Neuronal stem cell (in vitro differentiated cells): ENCODE measurements at places on chromosomes 6 and 20.

DNA sequence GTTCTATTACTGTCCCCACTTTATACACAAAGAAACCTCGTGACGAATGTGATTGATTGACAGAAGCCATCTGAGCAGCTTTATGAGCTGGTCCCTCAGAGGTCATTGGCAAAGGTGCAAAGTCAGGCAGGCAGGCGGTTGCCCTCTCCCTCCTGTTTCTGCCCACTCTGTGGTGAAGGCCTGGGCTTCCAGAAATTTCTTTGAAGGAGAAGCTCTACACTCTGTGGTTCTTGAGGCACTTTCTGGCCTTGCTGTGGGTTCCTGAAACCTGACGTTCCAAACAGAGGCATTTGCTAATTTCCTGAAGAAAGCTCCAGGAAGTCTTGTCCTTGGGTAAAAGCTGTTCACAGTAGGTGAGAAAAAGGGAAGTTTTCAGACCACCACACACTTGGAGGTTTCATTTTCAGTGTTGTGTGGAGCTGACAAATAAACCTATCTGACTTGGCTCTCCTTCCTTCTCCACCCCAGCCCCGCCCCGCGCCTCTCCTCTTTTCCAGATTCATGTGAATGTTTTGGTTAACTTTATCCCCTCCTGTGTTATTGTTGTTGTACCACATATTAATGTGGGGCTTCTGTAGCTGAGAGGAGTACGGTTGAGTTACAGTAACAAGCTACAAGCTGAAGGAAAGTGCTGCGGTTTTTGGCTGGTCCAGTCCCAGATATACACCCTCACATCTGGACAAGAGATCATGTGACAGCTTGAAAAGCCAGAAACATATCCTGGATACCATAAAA lies 274.1 kb downstream of the CLIC5 start:
- no peak overlapping the region for H3K4me3 ChIP-seq
- H3K36me3 ChIP-seq: no peaks in the 10 kb centered on the region
- no peak for DNase-seq
- H3K4me1 ChIP-seq: no peaks in the 10 kb centered on the region

- no peak overlapping the region for H3K4me3 ChIP-seq
- H3K27me3 ChIP-seq: no peaks in the 10 kb centered on the region
- no peaks in the 10 kb centered on the region for H3K36me3 ChIP-seq
- DNase-seq: no peak
- no peaks in the 10 kb centered on the region for H3K4me1 ChIP-seq
These were observed 24.5 kb upstream of the ABCC10 start for GRCh38 chr6:43402820-43403219.

- no peaks in the 10 kb centered on the region for H3K36me3 ChIP-seq
- peaks cover 3% of the 10 kb centered on the region for H3K4me1 ChIP-seq
- no peaks in the 10 kb centered on the region for H3K27me3 ChIP-seq
- H3K4me3 ChIP-seq: no peak overlapping the region
- no peak for DNase-seq
These were observed 213.9 kb upstream of the SSTR4 start for GRCh38 chr20:22821081-22821727.

GRCh38 chr20:8434326-8434876 lies 302.3 kb downstream of the PLCB1 start:
- no peak for DNase-seq
- H3K27ac ChIP-seq: no peak overlapping the region
- no peak overlapping the region for H3K4me3 ChIP-seq
- H3K36me3 ChIP-seq: no peaks in the 10 kb centered on the region
- peaks cover 5% of the 10 kb centered on the region for H3K4me1 ChIP-seq

DNA sequence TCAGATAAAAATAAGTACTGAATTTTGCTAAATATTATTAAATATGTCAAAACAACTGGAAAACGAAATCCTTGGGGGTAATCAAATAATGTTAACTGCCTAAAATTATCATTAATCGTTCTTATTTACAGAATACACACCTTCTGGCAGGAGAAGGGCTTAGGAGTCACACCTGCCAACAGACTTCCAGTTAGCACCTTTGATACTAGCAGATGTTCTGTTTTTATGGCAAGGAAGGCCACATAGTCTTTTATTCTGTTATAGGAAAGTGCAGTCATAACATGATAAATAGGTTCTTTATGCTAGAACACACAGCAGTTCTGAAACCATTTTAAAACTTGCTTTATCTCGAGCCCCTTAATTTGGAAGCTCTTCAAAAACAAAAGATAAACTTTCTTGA lies 464.1 kb downstream of the UTRN start:
- H3K27me3 ChIP-seq: no peaks in the 10 kb centered on the region
- H3K36me3 ChIP-seq: peaks cover 35% of the 10 kb centered on the region
- DNase-seq: no peak
- no peak overlapping the region for H3K4me3 ChIP-seq

DNA sequence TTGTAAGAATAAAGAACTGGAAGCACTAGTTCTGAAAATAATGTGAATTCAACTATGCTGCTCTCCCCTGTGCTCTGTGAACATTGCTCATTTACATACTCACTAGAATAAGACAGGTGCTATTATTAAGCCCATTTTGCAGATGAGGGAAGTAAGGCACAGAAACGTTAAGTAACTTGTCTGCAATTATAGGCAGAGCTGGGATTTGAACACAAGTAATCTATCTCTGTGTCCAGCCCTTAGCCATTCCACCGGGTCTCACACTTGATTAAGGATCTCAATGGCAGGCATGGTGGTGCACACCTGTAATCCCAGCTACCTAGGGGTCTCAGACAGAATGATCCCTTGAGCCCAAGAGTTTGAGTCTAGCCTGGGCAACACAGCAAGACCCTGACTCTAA lies 357.7 kb downstream of the CD83 start:
- H3K27me3 ChIP-seq: no peaks in the 10 kb centered on the region
- no peak for DNase-seq
- no peak overlapping the region for H3K4me3 ChIP-seq
- no peaks in the 10 kb centered on the region for H3K36me3 ChIP-seq

GRCh38 chr20:35823147-35823546 lies 51.3 kb downstream of the PHF20 start:
- DNase-seq: no peak
- no peaks in the 10 kb centered on the region for H3K4me1 ChIP-seq
- no peak overlapping the region for H3K4me3 ChIP-seq

GRCh38 chr20:47293631-47294030 lies 62.9 kb downstream of the ZMYND8 start:
- DNase-seq: no peak
- no peak overlapping the region for H3K27ac ChIP-seq
- peaks cover 36% of the 10 kb centered on the region for H3K36me3 ChIP-seq
- H3K27me3 ChIP-seq: no peaks in the 10 kb centered on the region

- no peaks in the 10 kb centered on the region for H3K27me3 ChIP-seq
- H3K36me3 ChIP-seq: peaks cover 42% of the 10 kb centered on the region
- no peak overlapping the region for H3K4me3 ChIP-seq
- H3K4me1 ChIP-seq: peaks cover 4% of the 10 kb centered on the region
- no peak overlapping the region for H3K27ac ChIP-seq
- no peak for DNase-seq
These were observed 22.2 kb downstream of the XRN2 start for GRCh38 chr20:21325296-21325695.

GRCh38 chr6:33117811-33118277 lies 42.1 kb downstream of the HLA-DPB1 start:
- H3K36me3 ChIP-seq: no peaks in the 10 kb centered on the region
- no peak for DNase-seq
- H3K4me1 ChIP-seq: peaks cover 5% of the 10 kb centered on the region
- H3K27me3 ChIP-seq: peaks cover 67% of the 10 kb centered on the region

DNA sequence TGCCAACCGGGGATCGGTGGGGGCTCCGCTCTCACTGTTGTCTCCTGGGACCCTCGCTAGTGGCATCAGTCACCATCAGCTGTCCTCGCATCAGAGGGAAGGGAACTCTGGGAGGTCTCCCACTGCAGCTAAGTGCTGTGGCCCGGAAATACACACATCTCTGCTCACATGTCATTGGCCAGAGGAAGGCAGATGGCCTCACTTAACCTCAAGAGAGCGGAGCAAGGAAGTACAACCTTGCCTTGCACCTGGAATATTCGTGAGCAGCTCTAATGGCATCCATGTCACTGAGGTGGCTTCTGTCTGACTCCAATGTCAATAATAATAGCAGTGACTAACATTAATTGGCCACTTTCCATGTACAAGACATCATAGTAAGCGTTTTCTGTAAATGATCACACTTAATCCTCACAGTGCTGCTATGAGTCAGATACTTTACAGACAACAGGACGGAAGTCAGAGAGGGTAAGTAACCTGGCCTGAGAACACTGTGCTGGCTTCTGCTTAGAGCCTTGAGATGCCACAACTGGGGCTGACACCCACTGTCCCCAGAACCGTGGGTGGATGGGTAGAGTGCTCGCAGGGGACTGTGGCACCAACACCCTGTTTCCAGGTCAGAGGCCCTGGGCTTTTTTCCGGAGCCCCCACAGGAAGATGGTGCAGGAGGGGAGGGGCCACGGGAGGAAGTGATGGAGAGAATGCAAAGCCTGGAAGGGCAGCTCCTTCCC lies 6.0 kb downstream of the LHFPL5 start:
- no peak overlapping the region for H3K4me3 ChIP-seq
- no peak for DNase-seq
- H3K36me3 ChIP-seq: no peaks in the 10 kb centered on the region
- no peaks in the 10 kb centered on the region for H3K27me3 ChIP-seq
- H3K27ac ChIP-seq: no peak overlapping the region
- no peaks in the 10 kb centered on the region for H3K4me1 ChIP-seq

DNA sequence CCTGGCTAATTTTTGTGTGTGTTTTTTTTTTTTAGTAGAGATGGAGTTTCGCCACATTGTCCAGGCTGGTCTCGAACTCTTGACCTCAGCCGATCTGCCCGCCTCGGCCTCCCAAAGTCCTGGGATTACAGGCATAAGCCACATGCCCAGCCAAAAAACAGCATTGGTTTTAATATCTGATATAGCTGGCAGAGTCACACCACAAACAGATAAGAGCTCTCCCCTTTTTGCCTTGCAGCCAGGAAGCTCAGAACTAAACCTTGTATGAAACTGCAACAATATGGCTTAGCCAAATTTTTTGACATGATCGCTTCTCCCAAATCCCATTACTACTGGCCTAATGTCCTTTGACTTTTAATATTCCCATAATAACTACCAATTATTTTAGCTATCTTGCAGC lies 4.9 kb downstream of the ACOT8 start:
- no peaks in the 10 kb centered on the region for H3K27me3 ChIP-seq
- no peak overlapping the region for H3K27ac ChIP-seq
- no peak for DNase-seq
- peaks cover 26% of the 10 kb centered on the region for H3K36me3 ChIP-seq
- H3K4me1 ChIP-seq: peaks cover 5% of the 10 kb centered on the region

GRCh38 chr20:44750081-44750805 lies 4.6 kb downstream of the KCNK15 start:
- no peak for DNase-seq
- H3K27me3 ChIP-seq: peaks cover 4% of the 10 kb centered on the region
- no peak overlapping the region for H3K27ac ChIP-seq
- H3K36me3 ChIP-seq: no peaks in the 10 kb centered on the region

DNA sequence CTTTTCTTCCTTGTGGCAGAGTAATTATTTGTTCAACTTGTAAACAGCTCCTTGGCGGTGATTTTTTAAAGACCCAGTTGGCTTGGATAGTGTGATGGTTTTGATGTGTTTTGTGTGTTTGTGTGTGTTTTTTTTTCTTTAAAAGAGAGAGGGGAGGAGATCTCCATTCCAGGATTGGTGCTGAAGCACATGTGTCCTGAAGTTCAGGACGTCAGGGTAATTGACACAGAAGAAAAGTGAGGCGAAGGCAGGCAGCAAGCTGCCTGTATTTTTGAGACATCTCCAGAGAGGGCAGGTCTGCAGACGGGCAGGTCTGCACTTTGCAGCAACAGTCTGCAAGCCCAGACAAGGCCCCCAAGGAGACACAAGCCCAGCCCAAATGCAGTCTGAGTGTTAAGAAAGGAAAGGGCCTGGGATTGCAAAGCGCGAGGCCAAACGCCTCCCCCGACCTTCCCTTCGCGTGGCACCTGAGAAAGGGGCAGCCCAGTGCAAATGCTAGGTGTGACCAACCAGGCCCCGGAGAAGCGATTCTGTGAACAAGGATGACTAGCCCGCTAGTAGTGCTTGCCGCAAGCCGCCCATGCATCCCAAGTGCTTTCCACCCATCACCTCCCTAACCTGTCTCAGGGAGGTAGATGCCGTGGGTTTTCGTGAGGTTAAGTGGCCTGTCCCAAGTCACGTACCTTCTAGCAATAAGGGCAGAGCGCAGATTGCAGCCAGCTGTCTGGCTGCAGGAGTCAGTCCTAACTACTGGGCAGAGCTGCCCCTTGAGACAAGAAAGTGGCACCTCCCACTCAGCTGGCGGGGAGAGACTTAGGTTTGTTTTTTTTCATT lies 230.5 kb downstream of the ZMYND8 start:
- H3K36me3 ChIP-seq: no peaks in the 10 kb centered on the region
- H3K27ac ChIP-seq: peak overlapping the region; percentile 78
- DNase-seq: peak; percentile 43
- peaks cover 25% of the 10 kb centered on the region for H3K27me3 ChIP-seq

DNA sequence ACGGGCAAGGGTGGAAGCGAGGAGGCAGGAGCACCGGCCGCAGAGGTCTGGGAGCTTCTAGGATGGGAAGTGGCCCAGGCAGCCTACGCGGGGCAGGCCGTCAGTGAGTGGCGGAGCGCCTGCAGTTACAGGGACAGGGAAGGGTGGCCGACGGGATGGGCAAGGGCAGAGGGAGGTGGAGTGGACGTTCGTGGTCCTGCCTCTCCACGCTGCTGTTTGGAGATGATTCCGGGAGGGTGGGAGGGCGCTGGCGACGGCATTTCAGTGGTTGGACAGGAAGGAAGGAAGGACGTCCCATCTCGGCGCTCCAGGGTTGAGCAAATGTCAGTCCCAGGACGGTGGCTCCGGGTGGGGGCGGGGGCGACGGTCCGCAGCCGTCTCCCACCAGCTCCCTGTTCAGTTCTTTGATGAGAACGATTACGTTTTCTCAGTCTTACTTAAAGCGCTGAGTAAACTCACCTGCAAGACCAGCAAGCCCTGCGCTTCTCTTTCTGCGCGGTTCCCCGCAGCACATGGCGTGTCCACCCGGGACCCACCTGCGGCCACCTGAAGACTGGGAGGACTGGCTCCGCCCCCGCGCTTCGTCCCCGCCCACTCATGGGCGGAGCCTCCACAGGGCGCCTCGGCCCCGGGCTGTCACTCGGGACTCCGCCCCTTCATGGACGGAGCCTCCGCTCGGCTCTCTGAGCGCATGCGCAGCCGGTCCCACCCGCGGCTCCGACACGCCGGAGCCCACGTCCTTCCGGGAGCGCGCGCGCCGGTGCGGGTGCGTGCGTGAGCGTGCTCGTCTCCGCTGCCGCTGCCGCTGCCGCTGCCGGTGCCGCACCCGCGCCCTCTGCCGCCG lies at the start of gene DNAJC5:
TSS of gene DNAJC5 (plus strand) at position 769 of the 844 bp plus-strand sequence. CDS start 33,220 bp downstream, outside the sequence.
- peak; percentile 90 for DNase-seq
- no peaks in the 10 kb centered on the region for H3K27me3 ChIP-seq
- peaks cover 39% of the 10 kb centered on the region for H3K36me3 ChIP-seq
- peak within 1 kb of the TSS; percentile 79 for H3K4me3 ChIP-seq

DNA sequence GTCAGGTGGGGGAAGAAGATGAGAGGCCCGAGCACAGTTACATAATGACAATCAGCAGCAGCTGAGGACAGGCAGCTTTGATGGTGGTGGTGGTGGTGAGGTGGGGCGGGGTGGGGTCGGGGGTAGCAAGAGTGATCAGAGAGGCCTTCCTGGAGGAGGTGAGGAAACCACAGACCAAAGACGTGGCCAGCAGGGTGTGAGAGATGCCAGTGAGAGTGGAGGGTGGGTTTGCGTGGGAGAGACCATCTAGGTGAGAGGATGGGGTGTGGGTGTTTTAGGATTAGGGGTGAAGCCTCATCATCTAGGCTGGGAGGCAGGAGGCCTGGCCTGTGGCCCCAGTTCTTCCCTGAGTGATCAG lies 76.0 kb upstream of the TOX2 start:
- H3K4me3 ChIP-seq: no peak overlapping the region
- H3K27ac ChIP-seq: no peak overlapping the region
- no peaks in the 10 kb centered on the region for H3K4me1 ChIP-seq
- H3K27me3 ChIP-seq: no peaks in the 10 kb centered on the region
- DNase-seq: no peak
